ENCODE measurements at places on chromosomes 6 and 20. TPM values are rescaled to one million over a fixed set of nuclear protein-coding genes. Genes with fewer than 3 reads are reported as not detected.

DNA sequence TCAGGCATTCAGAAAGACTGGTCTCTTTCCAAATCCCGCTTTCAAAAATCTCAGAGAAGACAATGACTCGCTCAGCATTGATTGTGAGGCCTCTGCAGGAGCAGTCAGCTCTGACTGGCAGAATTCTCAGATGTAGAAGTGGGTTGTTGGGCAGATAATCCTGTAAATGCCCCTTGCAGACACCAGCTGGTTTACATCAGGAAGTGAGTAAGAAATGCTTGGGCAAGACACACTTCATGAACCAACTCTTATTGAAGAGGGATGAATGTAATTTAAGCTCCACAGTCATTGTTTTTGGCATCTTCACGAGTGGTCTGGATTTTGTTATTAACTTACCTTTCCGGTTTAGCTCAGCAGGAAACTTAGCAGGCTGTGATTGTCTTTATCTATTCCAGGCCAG, 166.6 kb downstream of the PLCB4 start:
- DNase-seq: no peak

- no peak for DNase-seq
Measured at GRCh38 chr6:111105578-111105977, 18.3 kb downstream of the SLC16A10 start.

DNA sequence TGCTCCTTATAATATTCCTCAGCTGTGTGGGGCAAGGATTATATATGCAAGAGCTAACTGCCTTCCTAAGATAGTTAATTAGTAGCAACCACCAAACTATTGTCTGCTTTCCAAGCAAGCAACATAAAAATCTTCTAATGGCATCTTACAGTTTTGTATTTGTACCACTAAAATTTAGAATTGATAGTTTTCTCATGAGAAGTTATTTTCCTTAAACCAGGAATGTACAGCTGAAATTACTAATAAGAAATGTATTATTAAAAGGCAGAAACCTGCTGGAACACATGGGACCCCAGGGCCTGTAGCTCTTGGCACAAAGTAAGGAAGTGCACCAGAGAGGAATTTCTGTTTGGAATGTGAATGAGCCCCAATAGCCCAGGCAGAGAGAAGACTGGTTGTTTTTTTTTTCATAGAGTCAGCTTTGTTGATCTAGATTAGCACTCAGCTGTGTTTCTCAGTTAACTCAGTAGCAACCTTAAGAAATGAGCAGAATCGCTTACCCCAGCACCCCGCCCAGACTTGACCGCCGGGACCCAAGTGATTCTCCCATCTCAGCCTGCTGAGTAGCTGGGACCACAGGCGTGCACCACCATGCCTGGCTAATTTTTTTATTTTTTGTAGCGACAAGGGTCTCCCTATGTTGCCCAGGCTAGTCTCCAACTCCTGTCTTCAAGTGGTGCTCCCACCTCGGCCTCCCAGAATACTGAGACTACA, 2.6 kb downstream of the MGME1 start:
- DNase-seq: no peak

DNA sequence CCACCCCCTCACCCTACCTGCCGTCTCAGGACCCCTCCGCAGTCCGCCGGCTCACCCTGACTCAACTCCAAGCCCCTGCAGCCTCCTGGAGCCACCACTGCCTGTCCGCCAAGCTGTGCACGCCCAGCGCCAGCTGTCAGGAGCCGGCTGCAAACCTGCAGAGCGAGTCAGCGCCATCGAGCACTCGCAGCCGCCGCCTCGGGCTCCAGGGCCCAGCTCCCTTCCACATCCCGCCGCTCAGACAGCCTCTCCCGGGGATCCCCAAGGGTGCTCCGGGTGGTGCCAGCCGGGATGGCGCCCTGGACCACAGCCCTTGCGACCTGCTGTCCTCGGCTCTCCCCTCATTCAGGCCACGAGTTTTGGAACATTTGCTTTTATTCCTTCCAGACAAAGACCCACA, 4.3 kb downstream of the TNNC2 start:
- DNase-seq: peak; percentile 21

Gene OVOL2
- not detected for total RNA-seq

All from hematopoietic multipotent progenitor cell (in vitro differentiated cells).